ENCODE measurements at places on chromosomes 11 and 22.

- no peak for DNase-seq
Measured at GRCh38 chr22:29165321-29166060, 40.2 kb upstream of the EMID1 start.

GRCh38 chr22:39122772-39123470 lies 25.9 kb downstream of the APOBEC3H start:
- DNase-seq: no peak

GRCh38 chr22:42450862-42451261 lies 18.7 kb upstream of the NFAM1 start:
- no peak for DNase-seq

GRCh38 chr11:79437981-79438630 lies 2.7 kb downstream of the TENM4 start:
- peak; percentile 84 for DNase-seq

- DNase-seq: no peak
Measured at GRCh38 chr11:76135491-76135890, 70.8 kb downstream of the WNT11 start.

- DNase-seq: peak; percentile 56
Measured at GRCh38 chr11:78860720-78861422, 286.2 kb upstream of the NARS2 start.
